ENCODE measurements at places on chromosomes 1 and 21. TPM values are rescaled to one million over a fixed set of nuclear protein-coding genes. Genes with fewer than 3 reads are reported as not detected.

Gene MAP3K21
- 8.5 TPM for total RNA-seq

Gene S100A8
- 4.0 TPM for total RNA-seq

Gene PRKCZ
- 42.2 TPM for total RNA-seq

Gene KLF17
- total RNA-seq, result not detected

Gene HES5
- total RNA-seq, result not detected
